ENCODE measurements at places on chromosomes 4 and X. TPM values are rescaled to one million over a fixed set of nuclear protein-coding genes. Genes with fewer than 3 reads are reported as not detected.

- peak; percentile 90 for DNase-seq
These were observed at the start of gene HSD17B11 for GRCh38 chr4:87390891-87391575. HSD17B11 (minus strand) TSS chr4:87391188; CDS start chr4:87391070, 118 bp downstream.

GRCh38 chr4:177987896-177988295 lies 545.7 kb upstream of the AGA start:
- no peak for DNase-seq

DNA sequence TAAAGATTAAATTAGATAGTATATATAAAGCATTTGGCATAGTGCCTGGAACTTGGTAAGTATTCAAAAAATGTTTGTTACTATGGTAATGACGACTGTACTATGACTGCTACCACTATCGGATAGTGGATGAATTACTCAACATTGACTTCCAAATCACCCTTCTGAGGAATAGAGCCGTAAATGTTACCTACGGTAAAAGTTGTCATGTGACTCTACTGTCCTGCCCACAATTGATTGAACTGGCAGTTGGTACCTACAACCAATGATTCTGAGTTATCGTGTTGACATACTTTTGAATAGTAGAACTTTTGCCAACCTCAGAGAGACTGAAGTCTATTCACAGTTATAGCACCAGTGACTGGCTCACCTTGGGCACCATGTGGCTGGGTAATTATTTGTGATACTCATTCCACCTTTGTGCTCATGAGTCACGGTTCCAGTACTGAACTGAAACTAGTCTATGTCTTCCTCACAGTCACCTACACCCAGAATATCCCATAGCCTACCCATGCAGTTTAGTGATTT lies 185.5 kb upstream of the PITX2 start:
- DNase-seq, result no peak

- DNase-seq, result no peak
These were observed 8.7 kb upstream of the GABRE start for GRCh38 chrX:151983186-151983585.

GRCh38 chrX:119045884-119046283 lies 26.9 kb upstream of the CT47C1 start:
- no peak for DNase-seq

The PPBP gene
- not detected for total RNA-seq

DNA sequence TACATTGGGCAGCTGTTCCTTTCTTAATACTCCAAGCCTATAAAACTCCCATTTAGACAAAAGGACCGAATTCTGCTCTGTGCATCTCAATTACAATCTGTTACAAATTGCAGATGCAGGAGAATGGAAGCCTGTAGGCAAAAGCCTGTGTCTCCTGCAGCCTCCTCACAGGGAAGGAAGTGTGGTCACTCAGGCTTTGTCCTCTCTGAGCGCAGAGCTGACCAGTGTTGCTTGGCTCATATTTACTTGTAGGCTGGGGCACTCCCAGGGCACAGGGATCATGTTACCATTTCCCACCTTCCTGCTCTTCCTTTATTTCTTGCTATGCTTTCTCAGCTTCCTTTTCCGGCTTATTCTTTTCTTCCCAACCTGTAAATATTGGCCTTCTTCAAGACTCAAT lies 15.7 kb downstream of the SUPT20HL2 start:
- DNase-seq, result no peak

DNA sequence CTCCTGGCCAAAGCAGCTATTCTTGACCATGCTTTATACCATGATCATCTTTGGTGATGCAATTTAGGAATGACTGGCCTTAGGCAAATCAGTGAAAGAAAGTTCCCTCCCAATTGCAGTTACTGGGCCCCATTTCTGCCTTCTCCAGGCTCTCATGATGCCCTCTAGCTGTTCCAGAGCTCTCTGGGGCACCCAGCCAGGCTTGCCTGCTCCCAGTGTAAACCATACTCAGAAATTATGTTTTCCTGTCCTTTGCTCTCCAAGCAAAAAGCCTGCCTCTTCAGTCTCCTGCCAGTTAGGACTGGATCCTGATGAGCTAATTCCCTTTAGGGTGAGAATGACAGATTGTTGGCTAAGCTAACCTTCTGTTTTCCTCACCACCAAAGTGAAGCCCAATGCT lies 85.3 kb upstream of the RBPJ start:
- DNase-seq, result no peak

DNA sequence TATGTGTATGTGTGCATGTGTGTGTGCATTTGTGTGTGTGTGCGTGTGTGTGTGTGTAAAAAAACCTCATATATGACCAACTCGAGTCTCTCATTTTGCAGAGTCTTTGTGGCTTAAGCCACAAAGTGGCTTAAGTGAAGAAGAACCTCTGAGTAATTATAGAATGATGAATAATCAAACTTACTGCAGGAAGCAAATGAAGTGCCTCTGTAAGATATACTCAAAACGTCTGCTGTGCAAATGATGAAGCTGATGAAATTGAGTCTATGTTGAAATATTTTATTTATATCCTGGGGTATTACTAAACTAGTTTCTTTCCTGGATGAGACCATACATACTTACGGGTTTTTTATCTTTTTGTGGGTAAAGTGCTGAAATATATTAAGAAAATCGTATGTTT lies 1198.7 kb downstream of the PCDH7 start:
- no peak for DNase-seq

DNA sequence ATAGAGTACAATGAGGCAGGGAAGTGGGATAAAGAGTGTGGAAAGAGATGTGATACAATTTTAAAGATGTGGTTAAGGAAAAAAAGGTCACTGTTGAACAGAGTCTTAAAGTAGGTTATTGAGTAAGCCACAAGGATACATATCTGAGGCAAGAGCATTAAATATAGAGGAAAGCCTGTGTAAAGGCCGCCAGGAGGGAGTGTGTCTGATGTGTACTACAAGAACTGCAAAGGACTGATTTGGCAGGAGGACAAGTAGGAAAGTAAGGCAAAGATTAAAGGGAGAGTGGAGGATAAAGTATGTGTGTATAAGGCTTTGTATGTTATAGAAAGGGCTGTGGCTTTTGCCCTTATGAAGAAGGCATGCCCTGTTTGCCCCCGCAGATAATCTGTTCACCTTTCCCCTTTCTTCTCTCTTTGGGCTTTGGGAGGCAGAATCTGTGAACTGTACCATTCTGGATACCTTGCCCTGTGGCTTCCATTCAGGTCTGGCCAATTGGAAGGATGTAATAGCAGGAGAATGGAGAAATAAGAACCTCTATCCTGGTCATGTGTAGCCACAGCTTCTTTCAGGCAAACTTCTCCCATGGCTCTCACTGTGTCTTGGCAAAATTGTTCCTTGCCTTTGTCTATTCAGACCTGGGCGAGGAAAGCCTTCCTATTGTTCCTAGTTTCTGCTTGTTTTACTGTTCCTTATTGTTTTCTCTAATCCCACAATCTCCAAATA lies 68.9 kb upstream of the FAM47B start:
- DNase-seq, result no peak

DNA sequence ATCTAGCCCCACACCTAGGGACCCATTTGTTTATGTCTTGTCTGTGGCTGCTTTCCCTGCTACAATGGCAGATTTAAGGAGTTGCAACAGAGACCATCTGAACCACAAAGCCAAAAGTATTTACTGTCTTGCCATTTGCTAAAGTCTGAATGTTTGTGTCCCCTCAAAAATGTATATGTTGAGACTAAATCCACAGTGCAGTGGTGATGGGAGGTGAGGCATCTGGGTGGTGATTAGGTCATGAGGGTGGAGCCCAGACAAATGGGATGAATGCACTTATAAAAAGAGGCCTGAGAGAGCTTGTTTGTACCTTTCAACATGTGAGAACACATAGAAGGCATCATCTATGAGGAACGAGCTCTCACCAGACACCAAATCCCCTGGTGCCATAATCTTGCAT lies 137.3 kb downstream of the TMEM144 start:
- no peak for DNase-seq

GRCh38 chr4:112279882-112280315 lies 5.8 kb downstream of the TIFA start:
- no peak for DNase-seq

DNA sequence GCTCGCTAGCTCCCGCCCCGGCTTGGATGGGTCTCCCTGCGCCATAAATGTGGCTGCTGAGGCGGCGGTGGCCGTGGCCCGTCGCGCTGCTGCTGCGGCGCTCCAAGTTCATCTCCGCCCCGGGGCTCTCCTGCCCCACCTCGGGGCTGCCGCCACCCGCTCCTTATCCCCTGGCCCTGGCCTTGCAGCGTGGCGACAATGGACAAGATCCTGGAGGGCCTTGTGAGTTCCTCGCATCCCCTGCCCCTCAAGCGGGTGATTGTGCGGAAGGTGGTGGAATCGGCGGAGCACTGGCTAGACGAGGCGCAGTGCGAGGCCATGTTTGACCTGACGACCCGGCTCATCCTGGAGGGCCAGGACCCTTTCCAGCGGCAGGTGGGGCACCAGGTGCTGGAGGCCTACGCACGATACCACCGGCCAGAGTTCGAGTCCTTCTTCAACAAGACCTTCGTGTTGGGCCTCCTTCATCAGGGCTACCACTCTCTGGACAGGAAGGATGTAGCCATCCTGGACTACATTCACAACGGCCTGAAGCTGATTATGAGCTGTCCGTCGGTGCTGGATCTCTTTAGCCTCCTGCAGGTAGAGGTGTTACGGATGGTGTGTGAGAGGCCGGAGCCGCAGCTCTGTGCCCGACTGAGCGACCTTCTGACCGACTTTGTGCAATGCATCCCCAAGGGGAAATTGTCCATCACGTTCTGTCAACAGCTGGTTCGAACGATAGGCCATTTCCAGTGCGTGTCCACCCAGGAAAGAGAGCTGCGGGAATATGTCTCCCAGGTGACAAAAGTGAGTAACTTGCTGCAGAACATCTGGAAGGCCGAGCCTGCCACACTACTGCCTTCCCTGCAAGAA lies 763 bp downstream of the USP38 start:
- DNase-seq, result peak; percentile 6

The NXF3 gene
- total RNA-seq, result not detected

The OTUD6A gene
- total RNA-seq, result not detected

- no peak for DNase-seq
These were observed 83.6 kb downstream of the CRMP1 start for GRCh38 chr4:5809216-5809776.

The ZMAT1 gene
- 7.3 TPM for total RNA-seq

- DNase-seq, result no peak
These were observed 70.6 kb downstream of the AR start for GRCh38 chrX:67614423-67614822.

The NELFA gene
- 53.3 TPM for total RNA-seq

The IL13RA2 gene
- total RNA-seq, result 3.4 TPM

GRCh38 chrX:95903490-95903889 lies 781.2 kb upstream of the DIAPH2 start:
- no peak for DNase-seq

The PRRG3 gene
- total RNA-seq, result 0.68 TPM

DNA sequence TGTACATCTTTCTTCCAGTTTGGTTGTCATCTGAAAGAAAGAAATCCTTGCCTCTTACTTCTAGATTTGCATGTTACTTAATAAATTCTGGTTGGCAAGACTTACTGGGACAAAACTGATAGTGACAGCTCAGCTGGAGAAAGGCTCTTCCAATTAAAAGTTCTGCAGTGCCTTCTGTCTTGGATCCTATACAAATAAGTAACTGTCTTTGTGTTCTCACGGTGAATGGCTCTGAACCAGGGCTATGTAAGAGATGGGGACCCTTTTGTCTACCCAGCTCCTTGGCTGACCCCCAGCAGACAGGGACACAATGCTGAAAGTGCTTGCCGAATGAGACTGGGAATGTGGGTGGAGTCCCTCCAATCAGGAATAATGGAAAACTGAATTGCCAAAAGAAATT lies 89.5 kb downstream of the AASDH start:
- DNase-seq, result no peak

DNA sequence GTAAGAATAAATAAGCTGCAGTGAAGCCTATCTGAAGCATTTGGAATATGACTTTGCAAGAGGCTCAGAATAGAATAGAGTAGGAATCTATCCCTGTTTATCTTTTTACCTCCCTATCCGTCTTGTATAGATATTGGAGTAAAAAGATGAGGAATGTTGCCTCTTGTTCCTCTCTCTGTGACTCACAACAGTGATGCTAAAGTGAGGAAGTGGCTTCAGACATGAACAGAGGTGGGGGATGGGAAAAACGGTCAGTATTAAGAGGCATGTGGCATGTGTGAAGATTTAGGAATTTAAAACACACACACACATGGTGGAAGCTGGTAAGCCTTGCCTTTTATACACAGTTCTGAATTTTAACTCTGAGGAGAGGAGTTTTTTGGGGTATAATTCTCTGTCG lies 3.8 kb upstream of the DCAF4L1 start:
- no peak for DNase-seq

DNA sequence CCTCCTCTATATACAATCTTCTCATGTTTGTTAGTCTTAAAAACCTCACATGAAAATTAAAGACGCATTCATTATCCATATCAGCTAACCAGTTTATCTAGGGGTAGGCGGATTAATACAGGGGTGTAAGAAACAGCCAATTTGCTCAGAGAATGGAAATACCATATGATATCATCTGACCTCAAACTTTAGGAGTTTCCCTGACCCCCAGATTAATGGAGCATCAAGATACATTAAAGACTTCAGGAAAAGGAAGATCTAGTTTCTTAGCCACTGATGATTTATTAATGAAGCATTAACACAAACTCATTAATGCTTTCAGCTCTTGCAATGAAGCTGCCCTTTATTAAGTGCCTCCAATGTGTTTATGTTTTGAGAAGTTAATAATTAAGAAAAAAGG lies 67.5 kb downstream of the CAMK2D start:
- DNase-seq, result no peak

GRCh38 chr4:141036786-141037185 lies 96.5 kb downstream of the RNF150 start:
- DNase-seq, result no peak

GRCh38 chr4:100913685-100914084 lies 395.9 kb upstream of the EMCN start:
- DNase-seq, result no peak

GRCh38 chr4:66926687-66927086 lies 618.6 kb downstream of the CENPC start:
- DNase-seq, result no peak

The TMEM131L gene
- total RNA-seq, result 12.5 TPM

DNA sequence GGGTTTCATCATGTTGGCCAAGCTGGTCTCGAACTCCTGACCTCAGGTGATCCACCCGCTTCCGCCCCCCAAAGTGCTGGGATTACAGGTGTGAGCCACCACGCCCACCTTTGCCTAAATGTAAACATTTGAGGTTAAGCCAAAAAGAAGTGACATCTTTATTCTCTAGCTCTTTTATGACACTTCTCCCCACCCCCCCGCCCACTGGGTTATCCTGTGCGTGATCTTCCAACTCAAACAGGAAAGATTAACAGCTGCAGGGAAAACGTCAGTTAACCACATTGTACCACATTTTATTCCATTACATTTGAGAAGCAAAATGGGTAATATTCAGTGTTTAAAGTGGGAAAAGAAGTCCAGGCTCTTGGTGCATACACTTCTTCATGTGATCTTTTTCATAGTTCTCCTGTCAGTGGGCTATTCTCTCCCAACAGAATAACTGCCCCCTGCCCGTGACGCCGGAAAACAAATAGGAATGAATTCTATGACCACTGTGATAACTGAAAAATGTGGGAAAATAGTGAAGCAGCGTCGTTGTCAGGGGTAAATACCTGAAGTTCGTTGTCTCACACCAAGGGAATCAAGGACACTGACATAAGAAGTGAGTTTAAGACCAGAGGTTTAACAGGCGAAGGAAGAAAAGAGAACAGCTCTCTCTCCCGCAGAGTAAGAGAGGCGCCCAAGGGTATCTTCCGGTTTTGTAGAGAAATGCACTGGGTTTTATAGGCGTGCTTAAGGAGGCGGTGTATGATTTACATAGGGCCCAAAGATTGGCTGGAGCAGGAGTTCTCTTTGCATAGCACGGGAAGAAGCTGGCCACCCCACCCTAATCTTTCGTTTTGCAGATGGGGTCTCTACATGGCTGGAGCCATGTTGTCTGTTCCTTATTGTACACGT lies 9.7 kb upstream of the SRD5A3 start:
- no peak for DNase-seq

GRCh38 chrX:24672701-24673190 lies 21.0 kb upstream of the POLA1 start:
- no peak for DNase-seq

All from prostate gland (tissue), 2 donors.